SK-N-SH (cell line): ENCODE measurements at places on chromosomes 6 and 20. TPM values are rescaled to one million over a fixed set of nuclear protein-coding genes. Genes with fewer than 3 reads are reported as not detected.
A peak's percentile ranks its signal among the peaks of the same experiment; 100 is the strongest.

PHACTR1 gene
- polyA plus RNA-seq: 0.10 and 0.12 TPM in 2 replicates

HUS1B gene
- polyA plus RNA-seq: 0.19 and 0.30 TPM in 2 replicates

MEP1A gene
- not detected in 2 replicates for polyA plus RNA-seq

GSTA3 gene
- not detected in 2 replicates for polyA plus RNA-seq

DLL1 gene
- 0.08 and 0.25 TPM in 2 replicates for polyA plus RNA-seq

PACRG gene
- 0.52 and 0.56 TPM in 2 replicates for polyA plus RNA-seq

HTR1B gene
- 0.63 and 0.76 TPM in 2 replicates for polyA plus RNA-seq

DNA sequence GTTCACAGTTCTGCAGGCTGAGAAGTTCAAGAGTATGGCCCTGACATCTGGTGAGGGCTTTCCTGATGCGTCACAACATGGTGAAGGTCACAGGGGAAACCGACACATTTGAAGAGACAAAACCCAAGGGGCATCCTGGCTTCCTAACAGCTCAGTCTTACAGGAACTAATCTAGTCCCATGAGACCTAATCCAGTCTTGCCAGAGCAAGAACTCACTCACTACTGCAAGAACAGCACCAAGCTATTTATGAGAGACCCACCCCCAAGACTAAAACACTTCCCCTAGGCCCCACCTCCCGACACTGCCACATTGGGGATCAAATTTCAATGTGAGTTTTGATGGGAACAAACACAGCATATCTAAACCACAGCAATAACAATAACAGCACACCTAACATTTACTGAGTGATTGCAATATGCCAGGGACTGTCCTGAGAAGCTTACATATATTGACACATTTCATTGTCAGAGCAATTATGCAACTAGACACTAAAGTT lies 46.6 kb downstream of the TPBG start:
- no peak for DNase-seq
- no peaks in the 10 kb centered on the region for H3K27me3 ChIP-seq
- H3K4me3 ChIP-seq: no peak overlapping the region
- no peaks in the 10 kb centered on the region for H3K36me3 ChIP-seq
- peaks cover 31% of the 10 kb centered on the region; the same call in 1 of the 2 replicates for H3K4me1 ChIP-seq

DNA sequence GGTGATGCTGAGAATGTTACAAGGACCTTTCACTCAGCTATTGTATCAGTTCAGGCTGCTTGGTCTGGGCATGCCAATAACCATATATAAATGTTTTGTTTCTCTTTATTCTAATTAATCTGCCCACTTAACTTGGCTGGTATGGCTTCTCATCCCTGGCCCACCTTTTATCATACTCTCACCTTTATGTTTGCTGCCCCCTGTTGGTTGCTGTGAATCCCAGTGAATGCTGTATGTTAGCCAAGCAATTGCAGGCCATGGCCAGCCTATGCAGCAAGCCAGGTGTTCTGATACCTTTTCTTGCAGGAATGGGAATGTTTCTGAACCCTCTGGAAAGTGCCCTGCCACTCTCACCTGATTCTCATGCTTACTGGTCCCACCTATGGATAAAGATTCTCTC lies 54.6 kb downstream of the PCSK2 start:
- no peak overlapping the region for H3K27ac ChIP-seq
- no peaks in the 10 kb centered on the region for H3K36me3 ChIP-seq
- DNase-seq: peak; percentile 30
- H3K4me1 ChIP-seq: no peaks in the 10 kb centered on the region; the same call in 1 of the 2 replicates
- H3K27me3 ChIP-seq: no peaks in the 10 kb centered on the region
- no peak overlapping the region for H3K4me3 ChIP-seq

DNA sequence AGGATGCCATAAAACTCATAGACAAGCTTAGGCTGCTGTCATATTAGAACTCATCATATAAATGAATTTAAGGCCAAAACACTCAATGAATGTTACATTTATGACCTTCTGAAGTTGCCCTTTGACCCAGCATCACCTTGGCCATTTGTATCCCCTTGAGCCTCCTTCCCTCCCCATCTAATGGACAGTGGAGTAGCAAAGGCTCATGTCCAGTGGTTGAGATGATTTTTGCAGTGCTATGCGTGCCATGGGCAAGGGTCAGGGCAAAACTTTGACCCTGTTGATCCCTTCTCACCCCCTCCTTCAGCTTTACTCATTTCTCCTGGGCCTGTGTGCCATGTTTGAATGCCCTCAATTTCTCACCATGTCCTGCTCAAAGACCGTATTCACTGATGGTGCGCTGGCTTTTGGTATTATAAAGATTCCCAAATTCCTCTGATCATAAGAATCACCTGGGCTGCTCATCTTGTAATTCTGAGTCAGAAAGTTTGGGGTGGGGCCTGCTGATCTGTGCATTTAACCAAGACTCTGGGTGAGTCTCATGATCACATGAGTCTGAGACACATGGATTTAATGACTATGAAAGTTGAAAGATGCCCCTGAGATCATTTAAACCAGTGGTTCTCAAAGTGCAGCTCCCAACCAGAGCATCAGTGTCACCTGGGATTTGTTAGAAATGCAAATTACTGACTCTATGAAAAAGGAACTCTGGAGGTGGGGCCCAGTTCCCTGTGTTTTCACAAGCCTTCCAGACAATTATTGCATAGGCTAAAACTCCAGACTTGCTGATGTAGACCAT lies 57.5 kb upstream of the IL20RA start:
- H3K36me3 ChIP-seq: no peaks in the 10 kb centered on the region
- H3K4me1 ChIP-seq: no peaks in the 10 kb centered on the region
- DNase-seq: no peak
- H3K27me3 ChIP-seq: no peaks in the 10 kb centered on the region
- H3K27ac ChIP-seq: no peak overlapping the region
- H3K4me3 ChIP-seq: no peak overlapping the region

GRCh38 chr6:63349401-63349800 lies 29.6 kb upstream of the LGSN start:
- H3K4me3 ChIP-seq: no peak overlapping the region
- no peak for DNase-seq
- no peaks in the 10 kb centered on the region for H3K27me3 ChIP-seq

DNA sequence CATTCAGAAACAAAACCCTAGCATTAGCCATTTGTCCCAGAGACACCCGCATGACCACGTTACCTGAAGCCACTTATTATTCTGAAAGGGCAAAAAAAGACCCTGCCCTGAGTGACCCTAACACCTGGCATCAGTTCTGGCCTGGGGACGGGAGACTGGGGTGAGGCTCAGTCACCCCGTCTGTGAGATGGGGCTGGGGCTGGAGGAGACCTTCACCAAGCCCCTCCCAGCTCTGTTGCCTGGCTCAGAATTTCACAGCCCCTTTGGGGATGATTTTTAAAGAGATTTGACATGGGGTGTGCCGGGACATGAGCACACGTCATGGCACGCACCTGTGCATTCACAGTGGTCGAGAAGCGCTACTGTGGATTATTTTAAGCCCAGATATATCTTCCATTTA lies 1.4 kb upstream of the BPIFB6 start:
- peaks cover 6% of the 10 kb centered on the region; the same call in 1 of the 2 replicates for H3K27me3 ChIP-seq
- H3K36me3 ChIP-seq: no peaks in the 10 kb centered on the region
- no peak overlapping the region for H3K4me3 ChIP-seq
- no peak for DNase-seq

DNA sequence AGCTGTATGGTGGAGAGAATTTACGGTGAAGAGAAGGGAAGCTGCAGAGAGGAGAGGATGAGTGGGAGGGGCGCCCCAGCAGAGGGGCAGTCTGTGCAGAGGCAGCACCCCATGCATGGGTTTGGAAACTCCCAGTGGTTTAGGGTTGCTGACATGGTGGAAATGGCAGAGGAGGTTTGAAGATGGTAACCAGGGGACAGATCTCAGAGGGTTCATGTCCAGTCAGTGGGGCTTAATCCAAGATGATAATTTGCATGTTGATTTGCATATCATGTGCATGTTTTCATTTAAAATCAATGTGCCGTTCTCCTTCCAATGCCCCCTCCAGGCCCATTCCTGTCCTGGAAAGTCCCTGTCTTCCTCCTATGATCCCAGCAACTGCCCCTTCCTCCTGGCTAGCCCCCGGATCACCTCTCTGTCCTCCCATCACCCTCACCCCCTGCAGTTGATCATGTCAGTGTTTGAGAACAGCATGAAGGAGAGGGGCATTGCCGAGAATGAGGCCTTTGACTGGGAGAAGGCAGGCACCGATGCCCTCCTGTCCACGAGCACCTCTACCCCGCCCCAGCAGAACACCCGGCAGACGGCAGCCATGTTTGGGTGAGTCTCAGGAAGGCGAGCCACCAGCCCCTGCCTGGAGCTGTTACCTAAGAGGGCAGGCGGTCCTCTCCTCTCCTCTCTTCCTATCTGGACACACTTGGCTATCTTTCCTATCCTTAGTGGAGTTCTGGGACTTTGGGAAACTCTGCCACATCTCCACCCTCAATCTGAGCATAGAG lies 14.3 kb downstream of the TTBK1 start:
- no peaks in the 10 kb centered on the region for H3K4me1 ChIP-seq
- no peak overlapping the region for H3K27ac ChIP-seq
- H3K4me3 ChIP-seq: no peak overlapping the region
- no peaks in the 10 kb centered on the region for H3K27me3 ChIP-seq

DNA sequence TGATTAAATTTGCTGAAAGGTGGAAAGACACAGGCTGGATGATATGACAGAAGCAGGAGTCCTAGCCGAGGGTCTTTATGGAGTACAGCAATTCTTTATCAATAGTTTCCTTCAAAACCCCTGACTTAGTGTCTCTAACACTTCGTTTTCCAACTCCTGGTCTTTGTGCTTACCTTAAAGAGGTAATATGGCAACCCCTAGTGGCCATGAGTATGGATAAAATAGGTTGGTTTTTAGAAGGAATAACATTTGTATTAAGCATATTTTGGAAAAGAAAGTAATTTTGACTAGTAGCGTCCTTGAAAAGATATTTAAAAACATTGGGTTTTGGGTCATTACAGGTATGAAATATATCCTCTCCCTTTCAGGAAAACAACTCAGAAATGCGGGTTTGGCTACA lies 51.9 kb downstream of the VGLL2 start:
- H3K4me3 ChIP-seq: no peak overlapping the region
- no peaks in the 10 kb centered on the region for H3K4me1 ChIP-seq
- no peaks in the 10 kb centered on the region; the same call in 1 of the 2 replicates for H3K27me3 ChIP-seq
- DNase-seq: no peak
- H3K36me3 ChIP-seq: no peaks in the 10 kb centered on the region

- no peak for DNase-seq
- no peaks in the 10 kb centered on the region for H3K4me1 ChIP-seq
- H3K4me3 ChIP-seq: no peak overlapping the region
- H3K27ac ChIP-seq: no peak overlapping the region
- H3K27me3 ChIP-seq: no peaks in the 10 kb centered on the region
These were observed 254.9 kb downstream of the ERMARD start for GRCh38 chr6:170006071-170006899.

DNA sequence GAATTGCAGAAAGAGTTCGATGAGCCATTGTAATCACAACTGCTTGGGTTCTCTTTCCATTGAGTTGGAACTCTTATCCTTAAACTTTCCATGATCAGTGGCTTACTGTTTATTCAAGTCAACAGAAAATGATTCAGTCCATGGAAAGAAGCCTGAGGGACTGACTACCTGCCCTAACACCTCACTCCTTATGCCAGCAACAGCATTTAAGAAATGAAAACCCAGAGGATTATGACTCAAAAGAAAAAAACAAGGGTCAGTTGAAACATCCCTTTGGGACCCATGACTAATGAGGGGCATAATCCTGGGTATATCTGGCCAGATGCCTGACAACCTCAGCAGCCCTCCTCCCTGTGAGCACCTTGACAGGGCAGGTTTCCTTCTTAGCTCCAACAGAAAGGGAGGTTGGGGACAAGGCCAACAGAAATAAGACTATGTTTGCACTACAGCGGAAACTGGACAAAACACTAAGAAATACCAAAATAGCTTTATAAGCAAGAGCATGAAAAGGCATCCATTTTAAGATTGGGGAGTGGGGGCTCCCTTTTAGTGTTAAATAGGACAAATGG lies 106.7 kb downstream of the MAP3K5 start:
- no peak overlapping the region for H3K4me3 ChIP-seq
- no peak for DNase-seq
- H3K27me3 ChIP-seq: no peaks in the 10 kb centered on the region
- no peaks in the 10 kb centered on the region for H3K36me3 ChIP-seq
